Nucleus accumbens (tissue), 56 donors: ENCODE measurements at places on chromosomes 2 and 18.

GRCh38 chr2:42854207-42854818 lies 61.9 kb upstream of the HAAO start:
- DNase-seq = no peak

DNA sequence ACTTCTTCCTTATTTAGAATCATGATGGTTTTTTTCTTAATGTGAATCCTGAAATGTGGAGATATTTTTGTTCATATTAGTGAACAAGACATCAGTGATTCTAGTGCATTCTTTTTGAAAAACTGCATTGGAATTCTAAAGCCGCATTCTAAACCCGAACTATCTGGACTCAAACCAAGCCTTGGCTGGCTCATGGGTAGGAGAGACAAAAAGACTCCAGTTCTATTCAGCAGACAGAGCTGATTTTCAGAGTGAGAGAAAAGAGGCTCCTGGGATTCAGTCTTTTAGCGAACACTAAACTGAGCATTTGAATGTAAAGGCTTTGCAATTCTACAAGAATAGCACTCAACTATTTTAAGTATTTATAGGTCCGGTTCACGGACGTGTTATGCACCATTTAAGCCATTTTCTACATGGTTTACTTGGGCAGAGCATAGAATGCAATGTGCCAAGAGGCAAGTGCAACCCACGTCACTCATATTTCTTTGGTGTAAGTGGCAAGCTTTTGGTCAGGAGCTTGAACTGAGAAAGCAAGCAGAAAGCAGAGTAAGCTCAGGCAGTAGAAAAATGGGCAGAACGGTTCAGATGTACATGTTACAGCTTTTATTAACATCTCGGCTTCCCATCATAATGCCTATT lies 227.3 kb upstream of the RAB12 start:
- DNase-seq = peak; percentile 6

- no peak for DNase-seq
Measured at GRCh38 chr18:6504605-6505497, 90.1 kb upstream of the L3MBTL4 start.

GRCh38 chr2:61727746-61728145 lies 126.1 kb downstream of the FAM161A start:
- DNase-seq = no peak

- DNase-seq = no peak
Measured at GRCh38 chr2:171104379-171104778, 56.3 kb downstream of the TLK1 start.
